Calu3 (cell line): ENCODE measurements at places on chromosomes 16 and 17. TPM values are rescaled to one million over a fixed set of nuclear protein-coding genes. Genes with fewer than 3 reads are reported as not detected.

Gene HAPSTR1
- total RNA-seq = 57.1 and 59.6 TPM in 2 replicates

GRCh38 chr16:86667035-86667434 lies 88.7 kb downstream of the FOXL1 start:
- no peak overlapping the region for H3K4me3 ChIP-seq
- H3K4me1 ChIP-seq = peaks cover 44% of the 10 kb centered on the region
- H3K27me3 ChIP-seq = no peaks in the 10 kb centered on the region
- DNase-seq = no peak

Gene USP43
- total RNA-seq = 6.7 and 8.5 TPM in 2 replicates

GRCh38 chr17:49180303-49180702 lies 30.1 kb downstream of the GNGT2 start:
- H3K27me3 ChIP-seq = peaks cover 21% of the 10 kb centered on the region
- no peaks in the 10 kb centered on the region for H3K4me1 ChIP-seq
- H3K27ac ChIP-seq = no peak overlapping the region
- H3K36me3 ChIP-seq = no peaks in the 10 kb centered on the region
- DNase-seq = peak; percentile 76
- no peak overlapping the region for H3K4me3 ChIP-seq

Gene SLC5A11
- 0.64 TPM in 1 of 2 replicates, not detected in the other for total RNA-seq

Gene MSLN
- total RNA-seq = 3.4 and 8.9 TPM in 2 replicates

GRCh38 chr16:20241321-20241720 lies 86.0 kb downstream of the GP2 start:
- DNase-seq = no peak
- no peak overlapping the region for H3K27ac ChIP-seq
- H3K27me3 ChIP-seq = peaks cover 81% of the 10 kb centered on the region
- no peaks in the 10 kb centered on the region for H3K36me3 ChIP-seq
- no peak overlapping the region for H3K4me3 ChIP-seq

GRCh38 chr16:50665128-50665878 lies 15.8 kb downstream of the SNX20 start:
- H3K27me3 ChIP-seq = no peaks in the 10 kb centered on the region
- H3K27ac ChIP-seq = peak overlapping the region; percentile 21
- no peaks in the 10 kb centered on the region for H3K36me3 ChIP-seq
- peak; percentile 92 for DNase-seq

DNA sequence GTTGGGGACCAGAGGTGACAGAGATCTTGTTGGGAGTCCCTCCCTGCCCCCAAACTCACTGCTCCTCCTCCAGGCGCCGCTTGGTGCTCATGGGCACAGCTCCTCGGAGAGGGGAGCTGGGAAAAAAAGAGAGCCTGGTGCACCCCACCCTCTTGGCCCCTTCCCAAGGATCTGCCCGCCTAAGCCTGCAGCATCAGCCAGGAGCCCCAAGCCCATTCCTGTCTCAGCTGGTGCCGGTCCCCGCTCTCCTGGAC lies 400 bp downstream of the HCFC1R1 start:
- peaks cover 88% of the 10 kb centered on the region for H3K36me3 ChIP-seq
- peak overlapping the region; percentile 80 for H3K4me3 ChIP-seq
- no peaks in the 10 kb centered on the region for H3K27me3 ChIP-seq

DNA sequence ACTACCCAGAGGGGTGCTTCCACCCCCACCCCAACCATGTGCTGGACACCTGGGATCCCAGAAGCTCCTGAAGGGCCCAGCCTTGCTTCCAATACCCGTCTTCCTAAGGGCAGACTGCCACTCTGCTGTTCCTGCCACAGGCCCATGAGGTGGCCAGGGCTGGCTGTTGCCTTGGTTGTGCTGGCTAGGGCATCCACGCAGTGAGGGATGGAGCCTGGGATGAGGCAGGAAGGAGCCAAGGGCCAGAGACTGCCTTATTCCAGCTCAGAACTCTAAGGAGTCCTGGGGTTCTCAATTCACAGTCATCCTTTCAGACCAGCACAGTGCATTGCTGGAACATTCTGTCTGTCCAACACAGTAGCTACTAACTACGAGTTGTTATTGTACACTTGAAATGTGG lies 37.8 kb downstream of the BCO1 start:
- no peaks in the 10 kb centered on the region for H3K27me3 ChIP-seq
- peaks cover 14% of the 10 kb centered on the region for H3K4me1 ChIP-seq
- no peaks in the 10 kb centered on the region for H3K36me3 ChIP-seq
- no peak for DNase-seq
- H3K27ac ChIP-seq = no peak overlapping the region

- no peak for DNase-seq
- no peak overlapping the region for H3K4me3 ChIP-seq
- peaks cover 11% of the 10 kb centered on the region for H3K36me3 ChIP-seq
- no peaks in the 10 kb centered on the region for H3K27me3 ChIP-seq
Measured at GRCh38 chr17:1027044-1027443, 30.1 kb downstream of the TIMM22 start.

GRCh38 chr17:18891541-18891940 lies 33.6 kb downstream of the PRPSAP2 start:
- H3K4me1 ChIP-seq = no peaks in the 10 kb centered on the region
- H3K27ac ChIP-seq = no peak overlapping the region
- H3K36me3 ChIP-seq = peaks cover 14% of the 10 kb centered on the region
- no peak for DNase-seq
- H3K4me3 ChIP-seq = no peak overlapping the region
